ENCODE measurements at places on chromosomes 12 and 14.

DNA sequence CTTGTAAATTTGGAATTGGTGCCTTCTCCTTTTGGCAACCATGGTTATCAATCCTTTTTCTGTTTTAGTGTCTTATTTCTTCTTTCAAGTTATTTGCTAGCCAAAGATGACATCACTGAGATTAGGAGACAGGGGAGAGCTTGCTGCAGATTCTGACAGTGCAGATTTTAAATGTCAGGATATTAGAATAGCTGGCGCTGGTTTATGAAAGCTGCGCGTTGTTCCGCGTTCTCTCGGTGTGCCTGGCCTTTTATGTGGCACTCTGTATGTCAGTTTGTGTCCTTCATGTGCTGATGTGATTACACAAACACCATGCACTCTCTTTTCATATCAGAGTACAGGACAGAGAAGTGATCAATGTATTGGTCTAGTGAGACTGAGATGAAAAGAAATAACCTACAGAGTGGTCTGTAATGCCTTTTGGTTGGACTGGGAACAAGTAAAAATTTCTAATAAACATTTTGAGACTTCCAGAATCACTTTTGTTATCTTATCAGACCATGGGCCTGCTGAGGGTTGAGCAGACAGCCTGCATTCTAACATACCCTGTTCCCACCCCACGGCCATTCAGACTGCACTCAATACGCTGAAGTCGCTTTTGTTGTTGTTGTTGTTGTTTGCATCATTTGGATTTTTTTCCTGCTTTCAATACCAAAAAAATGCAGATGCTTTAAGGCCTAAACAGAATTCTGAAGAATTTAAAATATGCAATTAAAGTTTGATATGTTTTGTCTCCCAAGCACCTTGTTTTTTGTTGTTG lies 49.7 kb upstream of the TRAF3 start:
- DNase-seq = no peak

GRCh38 chr12:9642606-9643265 lies 26.8 kb upstream of the CLEC2D start:
- no peak for DNase-seq

- DNase-seq = no peak
Observed at GRCh38 chr14:99931308-99931707, 133.9 kb upstream of the EVL start.

DNA sequence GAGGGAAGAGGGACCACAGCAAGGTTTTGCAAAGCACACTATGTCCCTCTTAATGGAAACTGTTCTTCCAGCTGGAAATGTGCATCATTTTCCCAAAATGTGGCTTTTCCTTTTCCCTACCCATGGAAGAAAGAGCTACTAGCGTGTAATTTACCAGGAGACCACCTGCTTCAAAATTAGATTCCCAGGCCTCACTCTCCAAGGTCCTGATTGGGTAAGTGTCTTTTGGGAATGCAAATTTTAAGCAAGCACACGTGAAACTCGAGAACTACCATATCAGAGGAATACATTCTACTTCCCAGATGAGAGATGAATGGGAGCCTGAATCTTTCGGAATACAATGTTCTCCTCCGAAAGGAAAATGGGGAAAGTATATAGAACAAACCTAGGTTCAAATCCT lies 201.6 kb upstream of the NOS1 start:
- DNase-seq = no peak

DNA sequence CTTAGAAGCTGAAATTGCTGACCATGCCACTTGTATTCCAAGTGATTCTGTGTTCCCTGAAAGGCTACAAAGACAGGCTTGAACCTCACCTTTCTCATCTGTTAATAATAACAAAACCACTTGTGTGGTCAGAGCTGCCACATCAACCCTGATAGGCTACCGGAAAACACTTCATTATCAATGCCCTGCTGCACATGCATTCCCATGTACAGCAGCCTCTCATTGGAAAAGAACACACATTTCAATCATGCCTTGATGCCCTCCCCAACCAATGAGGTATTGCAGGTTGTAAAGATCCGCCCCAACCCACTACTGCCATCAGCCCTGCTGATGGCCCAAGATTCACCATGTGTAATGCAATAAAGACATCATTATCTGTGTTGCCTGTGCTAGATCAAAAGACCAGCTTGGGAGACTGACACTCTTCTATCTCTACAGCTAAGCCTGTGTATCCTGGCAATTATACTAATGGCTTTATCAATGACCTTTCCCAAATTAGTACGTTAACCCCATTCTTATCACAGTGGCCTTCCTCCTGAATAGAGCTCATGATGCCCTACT lies 2.8 kb downstream of the GPR19 start:
- DNase-seq = no peak

DNA sequence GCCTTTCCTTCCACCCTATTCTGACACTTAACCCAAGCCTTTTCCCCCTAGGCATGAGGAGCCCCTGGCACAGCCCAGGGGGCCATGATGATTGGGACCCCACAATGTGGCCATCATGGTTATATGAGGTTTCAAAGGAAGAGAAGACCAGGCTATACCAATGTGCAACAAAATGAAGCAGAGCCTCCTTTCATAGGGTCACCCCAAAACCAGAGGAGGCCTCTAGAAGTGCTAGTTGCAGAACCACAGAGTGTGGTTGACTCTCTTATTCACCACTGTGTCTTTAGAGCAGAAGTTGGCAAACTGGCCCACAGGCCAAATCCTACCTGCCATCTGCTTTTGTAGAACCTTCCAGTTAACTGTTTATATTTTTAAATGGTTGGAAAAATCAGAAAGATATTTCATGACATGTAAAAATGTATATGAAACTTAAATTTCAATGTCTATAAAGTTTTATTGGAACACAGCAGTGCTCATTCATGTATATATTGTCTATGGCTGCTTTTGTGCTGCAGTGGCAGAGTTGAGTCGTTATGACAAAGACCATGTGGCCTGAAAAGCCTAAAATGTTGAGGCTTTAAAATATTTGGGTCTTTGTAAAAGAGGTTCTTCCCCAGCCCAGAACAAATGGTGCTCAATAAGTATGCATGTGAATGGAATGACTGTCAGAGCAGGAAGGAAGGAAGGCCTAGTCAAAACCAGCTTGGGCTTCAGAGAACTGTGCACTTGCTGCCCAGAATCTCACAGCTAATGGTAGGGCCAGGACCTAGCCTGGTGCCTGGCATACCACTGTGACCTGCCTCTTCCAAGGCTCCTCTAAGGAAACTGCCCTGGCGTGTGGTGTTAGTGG lies 49.2 kb downstream of the SUSD6 start:
- DNase-seq = peak; percentile 46

- no peak for DNase-seq
Observed at GRCh38 chr12:55809274-55809673, 8.2 kb downstream of the SARNP start.

DNA sequence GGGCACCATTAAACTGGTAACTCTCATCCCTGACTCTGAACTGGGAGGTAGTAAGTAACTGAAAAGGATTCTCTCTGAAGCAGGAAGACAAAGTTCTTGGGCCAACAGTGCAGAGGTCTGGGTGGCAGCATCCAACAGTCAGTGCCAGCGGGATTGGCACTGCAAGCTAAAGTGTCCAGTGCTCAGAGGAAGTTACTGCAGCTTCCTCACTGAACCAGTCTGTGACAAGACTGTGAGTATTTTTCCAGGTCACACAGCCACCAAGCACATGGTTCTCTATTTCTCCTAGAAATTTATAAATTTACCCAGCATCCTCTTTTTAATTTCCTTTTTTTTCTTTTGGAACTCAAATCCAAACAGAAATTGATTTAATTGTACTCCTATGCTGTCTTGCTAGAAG lies 81.6 kb upstream of the FAR2 start:
- DNase-seq = no peak

- DNase-seq = no peak
Observed at GRCh38 chr12:52473768-52474167, at the start of gene KRT6C. Gene KRT6C, minus strand, starts transcription at chr12:52473805. Its CDS starts 68 bp downstream, at chr12:52473737.

- no peak for DNase-seq
Observed at GRCh38 chr12:106455111-106455510, 97.6 kb downstream of the POLR3B start.

GRCh38 chr14:95301527-95302187 lies 18.1 kb downstream of the CLMN start:
- DNase-seq = no peak

GRCh38 chr12:106152334-106152733 lies 13.6 kb upstream of the NUAK1 start:
- no peak for DNase-seq

DNA sequence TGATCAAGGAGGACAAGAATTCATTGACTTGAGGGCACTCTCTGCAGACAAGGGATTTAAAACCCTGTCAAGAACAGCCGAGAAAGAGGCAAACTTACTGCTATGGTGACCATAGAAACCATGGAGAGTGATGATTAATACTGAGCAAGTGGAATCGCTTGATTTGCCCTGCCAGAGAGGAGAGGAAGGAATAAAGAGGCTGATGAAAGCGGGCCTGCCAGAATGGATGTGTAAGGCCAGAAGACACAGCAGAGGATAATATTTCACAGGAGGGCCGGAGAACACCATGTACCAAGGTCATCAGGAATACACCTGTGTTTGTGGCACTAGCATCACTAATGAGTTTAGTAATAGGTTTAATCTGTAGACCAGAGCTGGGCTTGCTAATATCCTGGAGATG lies 221.8 kb upstream of the DCN start:
- DNase-seq = no peak

DNA sequence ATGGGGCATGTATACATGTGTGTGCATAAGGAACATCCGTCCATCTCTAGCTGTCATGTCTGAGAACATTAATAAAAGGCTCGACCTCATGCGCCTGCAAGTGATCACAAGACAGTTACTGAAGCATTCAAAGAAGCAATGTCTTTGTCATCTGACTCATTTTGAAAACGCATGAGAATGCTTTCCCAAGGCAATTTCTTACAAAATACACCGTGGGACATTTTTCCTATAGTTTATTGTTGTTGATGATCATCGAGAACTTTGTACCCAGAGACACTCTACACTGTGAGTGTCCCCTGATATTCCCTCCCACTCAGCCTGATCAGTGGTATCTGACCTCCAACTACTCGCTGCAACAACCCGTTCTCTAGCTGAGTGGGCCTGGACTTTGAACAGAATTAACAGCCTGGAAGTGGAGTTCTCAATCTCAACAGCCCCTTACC lies 68.1 kb downstream of the ETV6 start:
- no peak for DNase-seq

- no peak for DNase-seq
Observed at GRCh38 chr12:93087840-93088610, 158.9 kb upstream of the EEA1 start.

DNA sequence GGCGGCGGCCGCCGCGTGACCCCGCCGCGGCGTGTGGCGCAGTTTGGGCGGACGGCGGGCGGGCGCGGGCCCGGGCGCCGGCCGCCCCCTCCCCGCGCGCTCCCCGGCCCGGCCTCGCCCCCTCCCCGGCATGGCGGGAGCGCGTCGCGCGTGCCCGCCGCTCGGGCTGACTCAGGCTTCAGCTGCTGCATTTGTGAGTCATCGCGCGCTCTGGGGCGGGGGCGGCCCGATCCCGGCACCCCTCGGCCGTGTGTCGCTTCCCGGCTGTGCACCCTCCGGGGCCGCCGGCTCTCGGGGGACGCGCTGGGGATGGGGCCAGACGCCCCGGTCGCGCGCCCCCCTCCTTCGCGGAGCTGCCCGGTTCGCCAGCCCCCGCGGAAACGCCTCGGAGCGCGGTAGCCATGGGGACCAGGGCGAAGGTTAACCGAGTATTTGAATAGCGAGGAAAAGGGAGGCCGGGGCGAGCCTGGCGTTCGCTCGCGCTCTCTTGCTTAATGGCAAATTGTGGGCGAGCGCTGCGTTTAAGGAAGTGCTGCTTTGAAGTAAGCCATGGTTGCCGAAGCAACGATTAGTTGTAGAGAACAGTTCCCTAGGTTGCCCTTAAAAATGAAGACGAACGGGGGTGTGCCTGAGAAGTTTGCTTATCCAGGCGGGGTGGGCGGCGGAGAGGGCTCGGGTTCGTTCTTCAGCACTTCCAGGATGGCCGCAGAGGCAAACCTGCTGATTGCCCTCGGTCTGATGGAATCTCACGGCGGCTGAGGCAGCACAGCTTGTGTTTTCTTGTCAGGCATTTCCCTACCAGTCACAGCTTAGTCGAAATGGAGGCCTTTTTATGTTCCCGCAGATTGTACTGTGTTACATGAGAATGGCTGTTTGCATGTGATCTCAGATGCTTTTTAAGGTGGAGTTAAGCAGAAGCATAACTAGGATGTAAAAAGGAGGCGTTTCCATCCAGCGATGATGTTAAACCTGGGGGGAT lies 896 bp downstream of the EIF5 start:
- peak; percentile 95 for DNase-seq

DNA sequence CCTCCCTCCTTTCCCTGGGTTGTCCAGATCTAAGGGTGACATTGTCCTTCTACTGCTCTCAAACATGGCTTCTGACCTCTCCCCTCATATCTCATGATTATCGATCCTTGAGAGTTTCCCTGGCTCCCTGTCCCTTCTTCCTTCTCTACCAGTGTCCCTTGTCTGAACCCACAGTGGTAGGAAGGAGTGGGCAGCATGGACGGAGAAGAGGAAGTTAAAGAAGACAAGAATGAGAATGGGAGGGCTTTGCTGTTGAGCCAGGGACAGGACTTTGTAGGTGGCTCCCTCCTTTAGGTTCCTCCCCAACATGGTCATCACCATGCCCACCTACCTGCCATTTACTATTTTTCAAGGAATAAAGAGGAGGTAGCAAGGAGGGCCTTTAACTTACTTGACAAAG lies 166.7 kb downstream of the TMEM117 start:
- DNase-seq = no peak

DNA sequence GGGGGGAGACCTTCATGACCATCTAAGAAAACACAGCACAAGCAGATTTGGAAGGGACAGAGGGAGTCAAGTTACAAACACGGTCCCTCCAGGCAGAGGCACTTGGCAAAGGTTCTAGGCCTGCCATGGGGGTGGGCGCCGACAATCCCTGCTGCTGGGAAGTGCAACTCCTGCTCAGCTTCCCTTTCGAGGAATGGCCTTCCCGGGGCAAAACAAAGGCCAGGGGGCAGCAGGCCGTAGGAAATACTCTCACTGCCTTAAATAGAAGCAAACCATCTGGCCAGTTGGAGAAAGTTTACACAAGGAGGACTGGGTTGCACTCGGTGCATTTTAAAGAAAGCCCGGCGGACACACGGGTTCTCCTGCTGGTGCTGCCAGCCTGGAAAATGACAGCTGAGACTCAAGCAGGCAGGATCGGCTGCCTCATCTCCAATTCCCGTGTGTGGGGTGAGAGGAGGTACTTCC lies 65.8 kb downstream of the ITPK1 start:
- no peak for DNase-seq

DNA sequence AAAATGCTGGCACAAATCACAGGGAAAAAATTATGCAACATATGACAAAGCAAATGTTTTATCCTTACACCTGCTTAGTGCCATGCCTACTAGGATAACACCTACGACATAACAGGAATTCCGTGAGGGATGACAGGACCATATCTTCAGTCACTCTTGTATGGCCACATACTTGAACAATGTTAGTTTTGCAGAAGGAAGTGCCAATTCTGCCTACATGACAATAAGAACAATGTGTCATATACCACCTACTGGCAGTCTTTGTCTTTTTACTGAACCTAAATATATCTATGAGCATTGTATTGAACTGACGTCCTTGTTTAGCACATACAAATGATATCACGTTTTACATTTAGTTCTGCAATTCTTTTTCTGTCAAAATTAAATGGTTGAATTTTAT lies 234.0 kb downstream of the ADAMTS20 start:
- no peak for DNase-seq

GRCh38 chr12:114241973-114242434 lies 163.9 kb downstream of the TBX5 start:
- DNase-seq = peak; percentile 4

- DNase-seq = no peak
Observed at GRCh38 chr12:57849035-57849434, 2.5 kb upstream of the CTDSP2 start.

Data from activated CD4-positive, alpha-beta T cell treated with anti-CD3 and anti-CD28 coated beads for 36 hours (primary cell).